ENCODE measurements at places on chromosomes 2 and 18.

DNA sequence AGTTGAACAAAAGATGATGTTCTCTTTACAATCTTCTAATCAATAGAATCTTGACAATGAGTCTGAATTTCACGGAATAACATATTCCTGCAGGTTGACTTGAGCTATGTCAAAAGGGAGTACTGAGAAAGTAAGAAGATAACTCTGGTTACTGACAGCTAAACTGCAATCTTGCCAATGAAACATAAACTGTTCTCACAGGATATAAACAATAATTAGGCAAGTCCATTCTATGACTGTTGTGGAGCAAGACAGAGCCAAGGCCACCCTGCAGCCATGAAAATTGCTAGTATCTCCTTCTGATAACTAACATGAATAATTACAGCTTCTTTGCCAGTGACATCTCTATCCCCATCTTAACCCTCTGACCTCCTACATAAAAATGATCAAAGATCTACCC, 6.3 kb upstream of the RPRD1A start:
- no peak for DNase-seq

DNA sequence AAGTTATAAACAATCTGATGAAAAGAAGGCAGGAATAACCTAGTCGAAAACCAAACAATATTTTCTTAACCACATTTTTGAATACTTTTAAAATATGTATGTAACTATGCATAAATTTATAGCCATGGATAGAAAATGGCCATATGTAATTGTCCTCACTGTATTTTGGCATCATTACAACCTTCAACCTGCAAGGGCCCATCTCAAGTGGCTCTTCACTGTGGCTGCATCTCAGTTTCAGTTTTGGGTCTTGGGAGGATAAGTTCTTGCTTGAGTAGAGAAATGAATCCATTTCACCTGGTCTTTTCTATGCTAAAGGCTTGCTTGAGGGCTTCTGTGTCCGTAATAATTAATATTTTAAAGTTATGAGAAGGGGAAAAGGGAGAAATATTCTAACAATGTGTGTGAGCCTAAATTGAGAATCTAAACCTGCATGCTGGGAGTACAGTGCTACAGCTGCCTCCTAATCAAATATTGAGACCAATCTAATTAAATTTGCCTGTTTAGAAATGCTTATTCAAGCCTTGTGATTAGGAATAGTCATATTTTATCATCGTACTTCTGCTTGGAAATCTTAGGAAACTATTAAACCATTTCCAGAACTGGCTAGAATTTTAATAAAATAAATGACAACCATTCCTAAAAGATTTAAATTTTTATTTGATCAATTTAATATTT, 92.5 kb downstream of the EML4 start:
- DNase-seq: no peak

GRCh38 chr2:99960291-99960690, 182.1 kb downstream of the AFF3 start:
- DNase-seq: no peak

GRCh38 chr18:76528477-76529432, 33.7 kb upstream of the ZNF516 start:
- DNase-seq: no peak

DNA sequence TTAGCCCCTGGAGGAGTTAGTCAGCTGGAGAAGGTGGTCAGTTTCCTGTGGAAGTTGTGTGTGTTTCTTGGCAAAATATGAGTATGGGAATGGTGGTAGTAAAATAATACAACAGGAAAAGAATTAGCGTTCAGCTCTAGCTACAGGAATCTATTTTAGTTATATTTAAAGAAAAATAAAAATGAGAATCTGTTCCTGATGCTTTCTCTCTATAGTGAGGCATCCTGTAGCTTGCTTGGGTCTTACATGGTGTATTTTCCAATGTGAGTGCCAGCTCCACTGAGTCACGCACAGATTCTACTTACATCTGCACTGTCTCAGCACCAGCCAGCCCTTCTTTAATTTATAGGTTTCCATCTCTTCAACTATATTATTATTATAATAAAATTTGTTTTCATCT, 132.2 kb downstream of the BIRC6 start:
- no peak for DNase-seq

DNA sequence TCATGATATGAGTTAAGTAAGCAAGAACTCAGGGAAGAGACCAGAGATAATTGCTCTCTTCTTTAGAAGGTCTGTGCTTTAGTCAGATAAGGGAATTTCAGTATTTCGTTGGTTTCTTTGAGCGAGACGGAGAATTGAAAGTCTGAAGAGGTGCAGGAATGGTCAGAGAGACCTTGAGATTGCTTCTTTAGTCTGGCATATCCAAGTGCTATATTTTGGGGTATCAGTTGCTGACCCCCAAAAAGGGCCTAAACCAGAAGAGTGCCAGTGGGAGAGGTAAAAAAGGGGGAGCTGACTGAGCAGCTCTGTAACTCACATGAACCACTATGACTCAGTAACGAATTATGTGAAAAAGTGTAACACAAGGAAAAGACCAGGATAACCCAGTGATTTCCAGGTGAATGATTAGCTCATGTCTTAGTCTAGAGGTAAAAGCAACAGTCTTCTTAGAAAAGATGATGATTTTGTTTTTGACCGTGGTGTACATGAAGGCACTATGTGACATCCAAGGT, 932.9 kb downstream of the TDRD15 start:
- no peak for DNase-seq

- no peak for DNase-seq
Observed at GRCh38 chr2:42537493-42537892, 30.9 kb upstream of the MTA3 start.

DNA sequence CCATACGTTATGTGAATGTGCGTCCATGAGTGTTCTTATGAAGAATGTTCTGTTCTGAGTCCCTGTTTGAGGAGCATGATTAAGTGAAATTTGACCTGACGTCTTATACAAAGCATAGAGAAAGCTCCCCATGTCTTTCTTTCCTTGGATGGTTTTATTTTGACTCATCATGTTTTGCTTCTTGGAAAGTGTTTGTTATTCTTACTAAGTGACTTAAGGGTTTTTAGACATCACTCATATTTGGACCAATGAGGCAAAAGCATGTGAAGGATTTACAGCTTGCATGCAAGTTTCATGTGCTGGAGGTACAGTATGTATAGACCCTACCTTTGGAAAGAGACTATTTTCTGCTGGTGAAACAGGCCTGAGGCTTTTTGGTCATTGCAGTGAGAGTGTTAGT, 33.5 kb upstream of the ZEB2 start:
- DNase-seq: no peak

GRCh38 chr2:142131010-142131669, at the start of gene LRP1B:
LRP1B (minus strand) TSS chr2:142131016; CDS start chr2:142130729, 287 bp downstream.
- DNase-seq: no peak

GRCh38 chr2:10811517-10811916, 1.1 kb downstream of the PDIA6 start:
- DNase-seq: no peak

- no peak for DNase-seq
Observed at GRCh38 chr2:56191617-56192016, 7.8 kb downstream of the CCDC85A start.

DNA sequence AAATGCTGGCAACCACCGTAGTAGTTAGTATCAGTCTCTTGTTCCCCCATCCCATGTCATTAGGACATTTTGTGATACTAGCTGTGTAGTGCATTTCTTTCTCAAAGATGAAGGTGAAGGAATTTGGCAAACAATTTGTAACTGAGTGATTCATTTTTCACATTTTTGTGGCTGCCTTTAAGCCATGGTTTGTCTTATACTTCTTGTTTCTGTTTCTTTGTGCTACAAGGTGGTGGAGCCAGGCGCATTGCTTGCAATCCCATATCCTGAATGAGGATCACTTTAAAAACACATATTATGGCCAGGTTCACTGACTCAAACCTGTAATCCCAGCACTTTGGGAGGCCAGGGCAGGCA, 40.6 kb downstream of the GPD2 start:
- DNase-seq: no peak

DNA sequence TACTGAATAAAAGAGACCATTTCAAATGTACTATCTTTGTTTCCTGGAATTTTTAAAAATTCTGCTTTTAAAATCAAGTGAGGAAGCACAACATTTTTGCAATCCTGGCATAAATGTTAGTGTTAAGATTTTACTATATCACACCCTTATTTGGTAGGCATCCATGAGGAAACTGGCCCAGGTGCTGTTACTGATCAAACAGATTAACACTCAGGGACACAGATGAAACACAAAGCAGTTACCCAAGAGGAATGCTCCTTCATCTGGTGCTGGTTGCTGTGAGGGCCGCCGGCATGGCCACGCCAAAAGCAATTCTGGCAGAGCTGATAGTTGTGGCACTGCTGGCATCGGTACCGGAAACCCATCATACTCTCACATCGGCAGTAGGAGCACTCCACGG, 96.8 kb downstream of the DTNB start:
- no peak for DNase-seq

DNA sequence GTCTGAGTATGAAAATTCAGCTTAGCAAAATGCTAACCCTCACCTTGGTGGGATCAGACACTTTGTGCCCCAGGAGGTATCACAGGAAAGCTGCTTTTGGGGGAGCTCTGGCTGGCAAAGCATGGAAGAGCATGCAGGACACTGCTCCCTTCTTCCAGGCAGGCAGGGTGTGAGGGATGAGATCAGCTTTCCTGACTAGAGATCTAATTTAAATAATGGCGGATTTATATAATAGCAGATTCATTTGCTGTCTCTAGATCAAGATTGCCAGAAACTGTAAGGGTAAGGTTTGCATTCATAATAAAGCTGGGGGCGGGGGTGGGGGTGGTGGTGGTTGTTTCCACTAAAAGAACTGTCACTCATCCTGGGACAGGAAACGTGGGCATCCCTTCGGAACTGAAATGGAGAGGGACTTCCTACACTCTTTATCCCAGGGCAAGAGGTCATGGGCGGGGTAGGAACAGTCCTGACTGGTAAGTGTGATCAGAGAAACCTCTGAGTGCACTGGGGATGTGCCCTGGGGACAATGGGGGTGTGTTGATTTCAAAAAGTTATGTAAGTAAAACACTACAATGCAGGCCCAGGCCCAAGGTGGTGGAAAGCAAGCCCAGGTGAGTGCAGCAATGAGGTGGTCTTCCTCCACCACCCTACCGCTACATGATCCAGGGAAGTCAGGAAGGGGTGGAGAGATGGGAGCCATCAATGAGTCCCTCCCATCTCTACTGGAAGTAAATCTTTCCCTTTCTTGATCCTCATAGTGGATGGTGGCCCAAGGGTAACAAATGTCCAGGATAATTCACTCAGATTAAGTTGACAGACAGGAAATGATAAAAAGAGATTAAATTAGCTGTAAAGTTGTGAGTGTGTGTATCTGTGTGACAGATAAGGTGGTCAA, 171.4 kb upstream of the SERPINE2 start:
- DNase-seq: no peak

GRCh38 chr2:105039559-105039958, 1.7 kb downstream of the MRPS9 start:
- no peak for DNase-seq
